ENCODE measurements at places on chromosomes 5 and 9.
A peak's percentile ranks its signal among the peaks of the same experiment; 100 is the strongest.

DNA sequence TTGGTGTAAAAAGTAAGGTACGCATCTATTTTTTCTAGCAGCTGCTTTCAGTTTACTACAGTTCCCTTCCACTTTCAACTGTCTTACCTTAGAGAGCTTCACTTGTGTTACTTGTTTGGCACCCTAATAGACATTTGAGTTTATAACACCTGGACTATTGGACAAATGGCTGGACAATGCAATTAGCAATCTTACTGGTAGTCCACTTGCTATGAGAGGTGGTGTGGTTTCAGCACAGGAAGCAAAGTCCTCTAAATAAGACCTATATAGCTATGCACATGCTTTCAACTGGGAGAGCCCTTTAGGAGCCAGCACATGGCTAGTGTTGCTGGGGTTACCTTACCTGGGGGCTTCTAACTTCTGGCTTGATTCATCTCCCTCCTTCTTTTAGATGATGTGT is 119.6 kb upstream of the RANBP3L start:
- DNase-seq: no peak

DNA sequence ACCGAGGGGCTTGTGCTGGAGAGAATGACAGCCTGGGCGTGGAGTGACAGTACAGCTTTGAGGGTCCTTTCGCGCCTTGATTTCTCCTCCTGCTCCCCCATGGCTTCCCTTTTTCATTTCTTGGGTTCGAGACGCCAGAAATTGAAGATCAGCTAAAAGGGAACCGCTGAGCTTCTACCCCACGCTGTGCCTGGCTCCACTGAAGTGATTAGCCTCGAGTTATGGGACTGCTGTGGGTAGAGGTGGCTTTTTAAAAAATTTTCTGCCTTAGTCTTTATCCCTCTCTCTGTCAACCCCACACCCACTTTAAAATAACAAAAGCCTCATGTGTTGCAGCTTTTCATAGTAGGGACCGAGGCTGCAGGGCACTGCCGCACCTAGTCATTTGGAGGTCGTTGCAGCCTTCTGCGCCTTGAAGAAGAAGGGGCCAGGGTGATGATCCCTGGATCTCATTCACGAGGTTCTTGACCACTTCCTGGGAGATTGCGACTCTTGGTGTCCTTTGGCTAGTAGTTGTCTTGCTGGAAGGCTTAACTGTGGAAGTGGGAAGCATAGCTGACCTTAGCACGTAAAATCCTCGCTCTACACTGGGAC is 603 bp downstream of the PPIP5K2 start:
- peak; percentile 19 for DNase-seq

- no peak for DNase-seq
Measured at GRCh38 chr5:64364426-64364825, 141.4 kb upstream of the RGS7BP start.

- no peak for DNase-seq
Measured at GRCh38 chr5:172644711-172645110, 3.6 kb downstream of the NEURL1B start.

GRCh38 chr5:133564921-133565565 is 47.3 kb downstream of the FSTL4 start:
- DNase-seq: no peak

DNA sequence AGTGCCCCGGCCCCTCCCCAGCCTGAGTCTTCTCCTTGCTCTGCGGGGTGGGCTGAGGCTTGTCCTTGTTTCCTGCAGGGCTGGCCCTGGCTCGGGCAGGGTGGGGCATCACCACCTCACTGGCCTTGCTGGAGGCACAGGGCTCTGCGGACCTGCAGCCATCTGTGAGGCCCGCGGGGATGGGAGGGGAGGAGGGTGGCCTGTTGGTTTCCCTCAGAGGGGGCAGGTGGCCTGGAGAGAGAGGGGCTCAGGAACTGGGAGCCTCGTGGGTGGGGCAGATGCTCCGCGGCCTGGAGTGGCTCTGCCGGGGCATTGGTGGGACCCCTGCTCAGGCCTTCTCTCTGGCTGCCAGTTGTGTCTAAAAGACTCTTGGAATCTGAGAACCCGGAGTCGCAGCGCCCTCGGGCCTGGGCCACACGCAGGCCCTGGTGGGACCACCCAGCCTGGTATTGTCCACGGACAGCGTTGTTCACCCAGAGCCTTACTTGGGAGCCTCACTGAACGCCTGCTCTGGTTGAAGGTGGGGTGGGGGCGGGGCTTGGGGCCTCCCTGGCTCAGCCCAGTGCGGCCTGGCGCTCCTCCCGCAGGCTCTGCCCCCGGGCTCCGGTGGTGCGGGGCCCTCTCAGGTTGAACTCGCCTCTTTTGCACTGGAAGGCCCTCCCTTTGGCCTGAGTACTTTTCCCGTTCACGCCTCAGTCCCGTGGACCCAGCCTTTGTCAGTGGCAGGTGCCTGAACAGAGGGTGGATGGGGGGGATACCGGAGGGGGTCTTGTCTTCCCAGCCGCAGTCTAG is 111.3 kb downstream of the RXRA start:
- no peak for DNase-seq

GRCh38 chr5:162888268-162888667 is 549.1 kb upstream of the CCNG1 start:
- no peak for DNase-seq

DNA sequence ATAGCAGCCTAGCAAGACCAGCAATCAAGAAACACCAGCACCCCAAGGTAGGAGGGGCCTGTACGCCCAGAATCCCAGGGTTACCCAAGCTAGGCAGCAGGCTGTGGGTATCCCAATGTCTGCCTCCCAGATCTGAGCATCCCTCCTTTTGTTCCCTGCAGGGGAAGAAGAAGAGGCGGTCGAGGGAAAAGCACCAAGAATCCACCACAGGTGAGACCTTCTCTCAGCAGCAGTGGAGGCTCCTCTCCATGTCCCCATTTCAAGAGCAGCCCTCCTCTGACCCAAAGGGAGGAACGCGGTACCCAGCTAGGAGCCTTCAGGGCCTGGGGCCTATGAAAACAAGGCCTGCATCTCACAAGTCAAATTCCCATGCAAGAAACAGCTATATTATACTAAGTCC is 28.9 kb downstream of the TCF7 start:
- no peak for DNase-seq
